Activated CD8-positive, alpha-beta memory T cell treated with anti-CD3 and anti-CD28 coated beads, Interleukin-2, amount 10 ng/mL, durations not matched to agents 7 days and 5 days (primary cell): ENCODE measurements at places on chromosomes 5 and 9. TPM values are rescaled to one million over a fixed set of nuclear protein-coding genes. Genes with fewer than 3 reads are reported as not detected.

GRCh38 chr9:7871977-7872730, 72.6 kb upstream of the DMAC1 start:
- no peak for DNase-seq

DNA sequence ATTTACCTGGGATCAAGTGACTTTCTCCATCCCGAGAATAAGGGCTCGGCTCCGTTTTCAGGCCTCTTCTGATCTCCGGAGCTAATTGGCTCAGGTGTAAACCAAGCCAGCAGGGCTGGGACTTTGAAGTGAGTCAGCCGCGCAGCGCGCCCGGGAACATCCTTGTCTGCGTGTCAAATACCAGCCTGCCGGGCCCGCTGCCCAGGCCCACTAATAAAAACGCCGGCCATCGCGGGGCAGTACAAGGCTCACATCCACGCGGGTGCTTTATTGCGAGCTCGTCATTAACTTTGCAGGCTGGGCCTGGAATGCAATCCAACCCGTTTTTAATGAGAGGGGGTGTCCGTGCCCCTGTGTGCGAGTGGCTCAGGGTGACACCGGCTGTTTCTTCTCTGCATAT, 416.8 kb downstream of the IRX2 start:
- no peak for DNase-seq

- DNase-seq = no peak
These were observed 65.6 kb downstream of the COL5A1 start for GRCh38 chr9:134707031-134707680.

DNA sequence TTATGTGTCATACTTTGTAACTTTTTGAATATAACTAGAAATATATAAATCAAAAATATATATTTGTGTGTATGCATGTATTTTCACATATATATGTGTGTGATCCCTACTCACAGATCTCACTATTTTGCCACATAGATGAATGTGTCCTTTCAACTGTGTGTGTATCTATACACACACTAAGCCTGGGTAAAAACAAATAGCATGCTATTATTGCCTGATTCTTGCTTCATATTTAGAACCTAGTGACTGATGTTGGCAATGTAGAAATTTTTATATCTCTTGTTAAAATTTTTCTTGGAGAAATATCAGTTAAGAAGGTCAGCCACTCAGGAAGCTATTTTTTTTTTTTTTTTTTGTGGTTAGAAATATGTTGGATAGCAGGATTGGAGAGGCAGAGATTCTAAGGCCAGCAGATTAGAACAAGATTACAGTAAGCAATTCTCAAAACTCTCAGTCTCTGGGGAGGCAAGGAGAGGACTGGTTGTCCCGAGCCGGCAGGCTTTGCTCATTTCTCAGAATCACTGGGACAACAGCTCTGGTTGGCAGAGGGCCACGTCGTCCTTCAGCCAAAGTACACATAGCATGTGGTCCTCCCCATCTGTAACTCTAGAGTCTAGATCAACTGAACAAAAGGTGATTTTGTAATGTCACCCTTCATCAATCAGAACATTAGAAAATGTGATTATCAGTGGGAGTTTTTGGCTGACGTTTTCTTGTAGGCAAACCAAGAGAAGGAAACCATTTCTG, 19.7 kb downstream of the C6 start:
- DNase-seq = no peak

- no peak for DNase-seq
These were observed 61.5 kb downstream of the TENT4A start for GRCh38 chr5:6774721-6775204.

ADAMTSL2 gene
- total RNA-seq = not detected

SLC6A19 gene
- not detected for total RNA-seq

CTSV gene
- total RNA-seq = 0.28 TPM

TMC1 gene
- total RNA-seq = not detected
